ENCODE measurements at places on chromosomes 5 and 9.

GRCh38 chr5:168415971-168416370 is 70.3 kb upstream of the RARS1 start:
- DNase-seq = no peak

DNA sequence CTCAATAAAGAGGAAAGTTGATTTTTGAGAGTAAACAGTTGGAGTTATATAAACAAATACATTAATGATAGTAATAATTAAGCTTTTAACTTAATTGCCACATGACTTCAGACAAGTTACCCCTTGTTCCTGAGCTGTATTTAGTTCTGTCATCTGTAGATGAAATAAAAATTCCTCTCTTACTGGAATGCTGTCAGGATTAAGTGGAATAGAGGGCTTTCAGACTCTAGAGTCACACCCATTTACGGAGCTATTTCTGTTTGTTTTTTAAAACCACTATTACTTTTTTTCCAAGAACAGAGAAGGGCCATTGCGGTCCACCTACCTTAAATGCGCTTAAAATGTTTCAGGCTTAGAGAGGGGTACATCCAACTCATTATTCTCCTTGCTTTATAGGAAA is 170.6 kb downstream of the CHSY3 start:
- no peak for DNase-seq

- DNase-seq = no peak
Measured at GRCh38 chr5:33720176-33720575, 171.6 kb downstream of the ADAMTS12 start.

- DNase-seq = no peak
Measured at GRCh38 chr9:68560071-68560844, 19.6 kb upstream of the TMEM252 start.

DNA sequence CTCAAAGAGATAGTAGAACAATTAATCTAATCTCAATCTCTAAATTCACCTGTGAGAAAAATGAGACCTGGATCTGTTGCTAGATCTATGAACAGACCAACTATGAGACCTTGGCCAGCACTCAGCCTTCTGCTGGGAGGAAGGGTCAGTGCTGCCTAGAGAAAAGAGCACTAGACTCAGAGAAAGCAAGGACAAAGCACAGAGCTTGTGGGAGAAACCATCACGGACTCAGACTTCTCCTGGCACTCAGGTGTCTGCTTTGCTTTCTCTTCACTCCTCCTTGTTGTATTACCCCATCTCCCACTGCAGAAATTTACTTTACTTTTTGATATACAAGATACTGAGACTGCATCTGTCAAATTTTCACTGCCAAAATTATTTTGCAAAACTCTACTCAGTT is 890.0 kb upstream of the NUDT12 start:
- DNase-seq = no peak

- DNase-seq = no peak
Measured at GRCh38 chr9:137224830-137225694, at the start of gene CYSRT1. Gene CYSRT1 (plus strand): TSS chr9:137225174. CDS start chr9:137225622, 448 bp downstream.

GRCh38 chr5:58362135-58362534 is 97.8 kb downstream of the PLK2 start:
- DNase-seq = no peak

DNA sequence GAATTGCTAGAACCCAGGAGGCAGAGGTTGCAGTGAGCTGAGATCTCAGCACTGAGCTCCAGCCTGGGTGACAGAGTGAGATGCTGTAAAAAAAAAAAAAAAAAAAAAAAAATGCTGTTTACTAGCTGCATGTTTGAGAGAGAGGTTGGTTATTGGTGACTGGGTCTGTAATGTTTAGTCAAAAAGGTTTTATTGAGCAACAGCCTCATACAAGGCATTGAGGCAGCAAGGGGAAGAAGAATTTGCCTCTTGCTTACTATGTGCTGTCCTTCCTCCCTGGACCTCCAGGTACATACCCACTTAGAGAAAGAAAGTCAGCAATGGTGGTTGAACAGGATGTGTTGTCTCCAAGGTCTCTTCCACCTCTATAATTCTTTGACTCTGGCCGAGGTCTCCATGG is 140.7 kb upstream of the SPRY4 start:
- no peak for DNase-seq

DNA sequence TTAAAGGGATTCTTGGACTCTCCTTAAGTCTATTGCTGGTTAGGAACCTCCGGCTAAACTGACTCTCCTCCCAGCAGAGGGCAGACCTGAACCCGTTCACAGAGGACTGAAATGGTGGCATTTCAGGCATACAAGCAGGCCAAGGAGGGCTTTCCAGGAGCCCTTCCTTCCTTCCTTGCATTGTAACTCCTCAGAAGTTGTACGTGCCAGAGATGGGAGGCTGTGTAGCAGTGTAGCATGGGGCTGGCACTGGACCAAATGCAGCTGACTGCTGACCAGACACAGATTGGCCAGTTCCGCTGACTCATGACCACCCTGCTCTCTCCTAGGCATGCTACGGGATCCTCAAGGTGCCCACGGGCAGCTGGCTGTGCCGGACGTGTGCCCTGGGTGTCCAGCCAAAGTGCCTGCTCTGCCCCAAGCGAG is 36.4 kb downstream of the JADE2 start:
- no peak for DNase-seq

- DNase-seq = no peak
Measured at GRCh38 chr9:123169926-123170325, 98.5 kb downstream of the STRBP start.

DNA sequence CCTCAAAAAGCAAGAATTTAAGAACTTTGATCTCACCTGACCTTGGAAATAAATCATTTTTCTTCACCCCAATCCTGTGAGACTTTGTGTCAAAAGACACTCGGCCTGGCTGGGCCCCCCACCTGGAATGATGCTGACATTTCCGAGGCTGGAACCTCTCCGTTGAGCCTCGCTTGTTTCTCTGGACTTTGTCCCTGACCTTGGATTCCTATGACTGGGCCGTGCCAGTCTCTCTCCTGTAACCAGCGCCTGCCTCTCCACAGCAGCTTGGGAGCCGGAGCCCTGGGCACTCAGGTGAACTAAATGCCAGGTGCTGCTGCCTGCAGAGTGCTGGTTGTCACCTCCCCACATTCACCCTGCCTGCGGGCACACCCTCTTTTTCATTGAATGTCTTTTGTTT is 62.7 kb downstream of the RETREG1 start:
- DNase-seq = no peak

GRCh38 chr9:28378231-28378630 is 805.0 kb upstream of the C9orf72 start:
- DNase-seq = peak; percentile 35

DNA sequence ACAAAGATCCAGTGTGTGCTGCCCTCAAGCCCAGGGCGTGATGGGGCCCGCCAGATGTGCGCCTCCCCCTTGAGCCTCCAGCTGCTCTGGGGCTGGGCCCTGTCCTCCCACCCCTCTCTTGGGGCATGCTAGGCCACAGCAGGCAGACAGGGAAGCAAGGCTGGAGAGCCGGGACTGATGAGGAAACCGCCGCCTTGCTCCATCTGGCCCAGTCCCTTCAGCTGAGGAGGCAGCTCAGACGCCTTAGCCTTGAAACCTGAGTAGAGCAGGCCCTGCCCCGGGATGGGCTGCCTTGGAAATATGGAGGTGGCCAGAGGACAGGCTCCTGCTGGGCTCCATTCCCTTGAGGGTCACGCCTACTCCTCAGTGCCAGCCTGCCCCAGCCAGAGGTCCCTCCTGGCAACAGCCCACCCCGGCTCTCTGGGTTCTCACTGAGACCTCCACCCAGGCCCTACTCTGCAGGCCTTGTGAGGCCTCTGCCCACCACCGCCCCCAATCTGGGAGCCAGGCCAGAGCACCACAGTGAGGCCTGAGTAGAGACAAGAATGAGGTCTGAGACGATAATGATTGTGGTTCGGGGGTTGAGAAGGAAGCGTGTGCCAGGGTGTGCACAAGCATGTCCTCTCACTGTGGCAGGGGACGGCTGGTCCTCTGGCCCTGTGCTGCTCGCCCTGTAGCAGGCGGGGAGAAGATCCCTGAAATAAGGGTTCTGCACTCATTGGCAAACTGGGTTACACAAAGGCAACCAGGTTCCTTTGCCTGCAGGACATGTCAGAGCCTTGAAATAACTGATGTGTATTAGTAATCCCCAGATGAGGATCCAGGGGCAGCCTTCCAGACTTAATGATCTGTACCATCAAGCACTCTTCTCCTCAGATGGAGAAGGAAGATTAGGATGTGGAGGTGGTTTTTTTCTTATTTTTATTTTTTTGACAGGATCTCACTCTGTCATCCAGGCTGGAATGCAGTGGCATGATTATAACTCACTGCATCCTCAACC is 30.9 kb downstream of the CXXC5 start:
- DNase-seq = no peak
